ENCODE measurements at places on chromosomes 13 and 19. TPM values are rescaled to one million over a fixed set of nuclear protein-coding genes. Genes with fewer than 3 reads are reported as not detected.

Gene CERS4
- 57.9 TPM for total RNA-seq

Gene PROZ
- total RNA-seq: not detected

Gene KLK10
- total RNA-seq: not detected

Gene CLEC4G
- total RNA-seq: 0.82 TPM

Gene CEACAM8
- total RNA-seq: under 0.01 TPM

Gene STX10
- 18.3 TPM for total RNA-seq

Gene PET100
- total RNA-seq: 29.3 TPM

Gene AMH
- 0.82 TPM for total RNA-seq

GRCh38 chr19:46423188-46423587, 5.5 kb downstream of the PNMA8C start:
- DNase-seq: no peak

GRCh38 chr19:16957151-16957701, 68.4 kb downstream of the F2RL3 start:
- DNase-seq: no peak

GRCh38 chr13:43516401-43516833, 270.4 kb downstream of the ENOX1 start:
- DNase-seq: no peak

DNA sequence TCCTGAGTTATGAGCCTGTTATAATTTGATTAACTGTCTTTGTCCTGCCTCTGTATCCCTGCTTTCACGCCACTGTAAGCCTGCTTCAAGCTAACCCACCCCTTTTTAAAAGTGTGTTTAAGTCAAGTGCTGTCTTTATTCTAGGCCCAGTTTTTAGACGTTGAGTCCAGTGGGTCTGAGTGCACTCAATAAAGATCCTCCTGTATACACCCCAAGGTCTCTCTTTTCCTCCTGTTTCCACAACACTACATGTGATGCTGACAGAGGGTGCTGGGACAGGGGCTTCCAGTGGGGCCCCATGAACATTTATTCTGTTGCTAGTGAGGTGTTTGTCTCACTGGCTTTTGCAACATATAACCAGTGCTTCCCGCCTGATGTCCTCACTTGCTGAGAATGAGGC, 6.7 kb upstream of the F2RL3 start:
- no peak for DNase-seq

DNA sequence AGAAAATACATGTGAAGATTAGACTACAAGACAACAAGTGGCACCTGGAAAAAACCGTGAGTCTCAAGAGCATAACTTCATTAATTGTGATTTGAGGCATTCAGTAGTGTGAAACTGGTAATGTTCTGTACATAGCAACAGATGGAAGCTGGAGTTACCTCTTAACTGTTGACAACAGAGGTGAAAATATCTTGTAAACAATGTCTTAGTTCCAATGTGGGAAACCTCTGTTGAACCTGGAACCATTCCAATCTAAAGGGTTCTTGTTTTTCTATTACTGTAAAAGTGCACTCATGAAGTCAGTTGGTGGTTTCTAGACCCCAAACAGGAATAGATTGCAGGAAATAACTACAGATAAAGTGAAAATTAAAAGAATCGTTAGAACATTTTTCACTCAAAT, 728.4 kb downstream of the SLITRK1 start:
- DNase-seq: no peak

DNA sequence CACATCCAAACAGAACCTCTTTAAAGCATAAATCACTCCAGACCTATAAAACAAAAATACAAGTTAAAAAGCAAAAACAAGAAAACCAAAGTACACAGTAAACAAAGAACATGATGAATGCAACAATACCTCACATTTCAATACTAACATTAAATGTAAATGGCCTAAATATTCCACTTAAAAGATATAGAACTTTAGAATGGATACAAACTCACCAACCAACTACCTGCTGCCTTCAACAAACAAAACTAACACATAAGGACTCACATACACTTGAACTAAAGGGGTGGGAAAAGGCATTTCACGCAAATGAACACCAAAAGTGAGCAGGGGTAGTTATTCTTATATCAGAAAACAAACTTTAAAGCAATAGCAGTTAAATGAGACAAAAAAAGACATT, 44.9 kb upstream of the PABPC3 start:
- no peak for DNase-seq

GRCh38 chr19:12364391-12365235, 870 bp downstream of the ZNF442 start:
- DNase-seq: peak; percentile 23

- no peak for DNase-seq
Measured at GRCh38 chr13:26760832-26761582, 421 bp upstream of the GPR12 start.

DNA sequence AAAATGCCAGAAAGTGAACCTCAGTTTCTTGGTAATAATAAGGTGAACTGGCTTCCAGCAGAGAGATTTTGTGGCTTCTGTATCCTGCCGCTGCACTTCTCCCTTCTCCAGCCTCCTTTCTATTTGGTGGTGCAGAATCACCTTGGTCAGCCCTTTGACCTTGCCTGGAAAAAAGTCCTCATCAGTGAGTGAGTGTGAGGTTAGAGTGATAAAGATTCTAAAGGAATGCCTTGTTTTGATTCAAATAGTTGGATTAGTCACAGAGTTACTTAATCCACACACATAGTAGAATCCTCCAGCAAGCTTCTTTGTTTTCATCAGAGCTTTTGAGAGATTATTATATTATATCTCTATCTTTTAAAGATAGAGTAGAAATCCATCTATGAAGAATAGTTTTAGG, 140.9 kb downstream of the KCNRG start:
- DNase-seq: no peak

DNA sequence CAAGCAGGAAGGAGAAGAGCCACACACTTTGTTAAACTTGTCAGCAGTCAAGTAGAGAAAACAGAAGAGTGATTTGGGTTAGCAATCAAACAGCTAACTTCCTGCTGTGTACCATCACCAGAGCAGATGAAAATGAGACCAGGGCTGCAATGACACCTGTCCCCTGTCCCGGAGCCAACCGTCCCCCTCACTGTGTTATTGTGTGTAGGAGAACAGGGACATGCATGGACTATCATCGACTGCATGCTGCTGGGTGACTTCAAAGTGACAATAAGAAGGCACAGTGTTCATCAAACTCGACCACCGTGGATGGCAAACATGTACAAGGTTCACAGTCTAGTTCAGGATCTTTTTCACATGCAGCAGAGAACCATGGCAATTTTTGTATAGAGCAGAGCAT, 94.0 kb upstream of the SLC15A1 start:
- DNase-seq: no peak

DNA sequence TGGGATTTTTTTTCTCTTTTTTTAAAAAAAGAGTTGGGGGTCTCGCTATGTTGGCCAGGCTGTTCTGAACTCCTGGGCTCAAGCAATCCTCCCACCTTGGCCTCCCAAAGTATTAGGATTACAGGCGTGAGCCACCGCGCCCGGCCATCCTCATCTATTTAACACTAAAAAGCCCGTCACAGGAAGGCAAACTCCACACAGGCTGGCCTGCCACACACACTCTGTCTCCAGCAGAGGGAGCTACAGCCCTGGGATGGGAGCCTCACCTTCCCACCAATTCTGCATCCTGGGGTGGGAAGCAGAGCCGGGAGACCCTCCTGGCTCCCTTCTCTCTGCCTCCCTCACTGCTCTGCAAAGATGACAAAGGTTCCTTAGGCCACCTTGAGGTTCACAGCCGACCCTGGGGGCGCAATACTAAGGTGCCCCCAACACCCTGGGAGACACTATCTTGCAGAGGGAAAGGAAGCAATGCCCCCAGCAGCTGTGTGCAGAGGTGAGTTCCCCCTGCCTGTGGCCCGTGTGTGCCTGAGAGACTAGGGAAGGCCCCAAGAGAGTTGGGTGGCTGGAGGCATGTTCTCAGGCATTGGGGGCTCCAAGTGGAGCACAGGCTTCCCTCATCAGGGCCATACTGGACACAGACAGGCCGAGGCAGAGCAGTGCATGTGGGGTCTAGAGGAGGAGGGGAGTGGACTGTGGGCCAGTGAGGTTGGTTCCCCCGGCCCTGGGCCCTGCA, 27.4 kb upstream of the TIMM44 start:
- DNase-seq: no peak

DNA sequence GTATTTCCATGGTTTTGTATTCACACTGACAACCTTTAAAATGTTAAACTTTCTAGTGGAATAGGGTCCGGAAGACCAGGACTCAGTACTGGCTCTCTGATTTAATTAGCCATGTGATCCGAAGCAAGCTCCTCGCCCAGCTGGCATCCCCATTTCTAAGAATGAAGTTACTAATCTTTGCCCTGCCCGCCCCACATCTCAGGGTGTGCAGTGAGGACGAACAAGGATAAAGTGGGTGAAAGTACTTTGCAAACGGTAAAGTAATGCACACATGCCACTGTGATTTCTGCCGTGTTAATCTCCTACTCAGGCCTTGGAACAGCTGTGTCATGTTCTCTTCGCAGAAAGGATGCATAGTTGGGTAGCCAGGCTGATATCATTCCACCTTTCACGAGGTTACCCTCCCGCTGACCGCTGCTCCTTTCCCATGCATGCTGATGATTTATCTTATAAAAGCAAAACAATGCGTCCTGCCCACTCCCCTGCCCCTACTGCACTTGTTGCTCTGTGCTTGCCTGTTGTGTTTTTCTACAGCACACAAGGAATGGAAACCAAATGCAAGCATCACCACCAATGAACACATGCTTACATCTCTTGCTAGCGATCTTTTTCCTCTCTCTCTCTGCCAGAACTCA, 539.0 kb downstream of the EFNB2 start:
- DNase-seq: no peak

DNA sequence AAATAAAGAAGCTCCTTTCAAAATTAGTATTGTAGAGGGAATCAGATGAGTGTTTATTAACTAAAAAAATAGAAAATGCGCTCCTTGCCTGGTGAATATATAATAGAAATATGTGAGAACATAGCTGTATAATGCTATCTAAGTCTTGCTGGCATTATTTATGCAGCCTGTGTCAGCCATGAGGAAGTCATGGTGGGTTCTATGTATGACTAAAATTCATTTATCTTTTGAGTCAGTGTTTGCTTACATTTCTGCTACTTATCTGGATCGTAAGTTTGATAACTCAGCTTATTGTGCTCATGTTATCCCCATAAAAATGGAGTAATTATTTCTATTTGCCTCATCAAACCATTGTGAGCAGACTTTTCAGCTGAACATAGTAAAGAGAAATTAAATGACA, 449.3 kb downstream of the OXGR1 start:
- DNase-seq: no peak

DNA sequence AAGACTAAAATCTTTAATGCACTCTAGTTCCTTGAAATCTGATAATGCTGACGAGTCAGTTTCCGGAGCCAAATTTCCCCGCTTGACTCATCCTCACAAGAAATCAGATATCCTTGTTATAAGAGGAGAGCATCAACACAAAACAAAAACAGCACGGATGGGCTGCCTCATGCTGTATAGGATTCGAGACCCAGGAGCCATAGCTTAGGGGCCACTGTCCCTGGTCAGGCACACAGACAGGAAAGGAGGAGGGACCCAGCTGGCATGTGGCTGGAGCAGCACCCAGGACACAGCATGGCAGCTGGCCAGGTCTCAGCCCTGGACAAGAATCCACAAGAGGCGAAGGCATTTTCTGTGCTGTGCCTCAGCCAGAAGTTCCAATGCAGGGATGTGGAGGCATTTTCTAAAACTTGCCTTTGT, 110.2 kb upstream of the SPATA13 start:
- no peak for DNase-seq

DNA sequence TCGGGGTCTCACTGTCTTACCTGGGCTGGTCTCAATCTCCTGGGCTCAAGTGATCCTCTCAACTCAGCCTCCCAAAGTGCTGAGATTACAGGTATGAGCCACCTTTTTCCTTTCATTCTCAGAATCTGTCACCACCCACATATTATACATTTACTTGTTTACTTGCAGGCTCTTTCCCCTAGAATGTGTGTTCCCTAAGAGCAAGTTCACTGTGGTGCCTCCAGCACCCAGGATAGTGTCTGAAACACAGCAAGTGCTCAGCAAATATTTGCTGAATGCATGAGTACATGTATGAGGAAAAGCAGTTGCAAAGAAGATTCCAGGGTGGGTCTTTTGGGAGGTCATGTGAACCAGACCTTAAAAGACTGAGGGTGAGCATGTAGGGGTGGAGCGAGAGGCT, 96.8 kb downstream of the RGCC start:
- DNase-seq: no peak

GRCh38 chr19:2476451-2477140, 669 bp downstream of the GADD45B start:
- DNase-seq: no peak
